Activated naive CD4-positive, alpha-beta T cell treated with Interleukin-2 at 50 U/mL for 16 hours (primary cell): ENCODE measurements at places on chromosomes 6 and 20.

DNA sequence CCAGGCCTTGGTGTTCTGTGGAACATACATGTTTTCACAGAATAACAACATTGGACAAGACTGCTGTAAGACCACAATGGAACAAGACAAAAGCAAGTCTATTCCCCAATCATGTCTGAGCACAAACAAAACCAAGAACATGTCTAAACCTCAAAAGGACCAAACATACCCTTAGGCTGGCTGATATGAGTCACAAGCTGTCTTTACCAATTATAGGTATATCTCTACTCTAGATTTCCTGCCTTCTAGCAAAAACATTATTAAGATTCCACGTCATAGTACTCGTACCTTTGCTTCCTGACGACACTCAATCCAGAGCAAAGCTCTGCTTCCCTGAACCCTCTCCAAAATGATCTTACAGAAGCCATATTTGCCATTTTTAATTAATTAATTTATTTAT is 15.4 kb upstream of the L3MBTL1 start:
- DNase-seq: no peak

- no peak for DNase-seq
Measured at GRCh38 chr20:52302736-52303135, 111.2 kb upstream of the ZFP64 start.

DNA sequence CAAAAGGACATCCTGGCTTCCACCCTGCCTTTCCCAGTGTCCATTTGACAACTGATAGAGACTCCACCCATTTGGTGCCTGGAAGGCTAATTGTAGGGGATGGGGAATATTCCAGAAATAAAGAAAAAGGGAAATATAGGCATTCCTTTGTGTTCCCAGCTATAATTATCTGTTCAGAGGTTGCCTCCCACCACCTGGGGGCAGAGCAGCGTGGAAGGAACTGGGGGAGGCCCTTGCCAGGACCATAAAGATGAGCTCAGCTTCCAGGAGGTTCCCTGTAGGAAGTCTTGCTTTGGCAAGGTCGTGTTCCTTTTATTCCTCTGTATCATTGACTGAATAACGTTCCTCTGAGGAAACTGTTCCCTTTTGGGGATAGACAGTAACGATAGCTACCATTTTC is 214.7 kb downstream of the TFAP2C start:
- DNase-seq: no peak

- no peak for DNase-seq
Measured at GRCh38 chr20:56328861-56329260, 29.9 kb upstream of the FAM210B start.

DNA sequence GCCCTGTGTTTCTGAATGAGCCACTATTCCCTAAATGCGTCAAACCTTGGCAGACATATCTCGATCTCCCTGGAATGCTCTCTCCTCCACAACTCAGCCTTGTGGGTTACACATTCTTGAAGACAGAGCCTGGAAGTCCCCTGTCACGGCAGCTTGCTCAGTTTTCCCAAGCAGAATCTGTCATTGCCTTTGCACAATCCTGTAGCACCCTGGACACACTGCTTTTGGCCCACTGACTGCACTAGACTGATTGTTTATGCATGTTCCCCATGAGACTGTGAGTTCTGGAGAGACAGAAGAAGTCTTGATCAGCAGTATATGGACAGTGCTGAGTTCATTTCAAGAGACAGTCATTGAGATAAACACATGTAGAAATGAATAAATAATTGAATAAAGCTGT is 406.7 kb downstream of the CD83 start:
- DNase-seq: no peak

DNA sequence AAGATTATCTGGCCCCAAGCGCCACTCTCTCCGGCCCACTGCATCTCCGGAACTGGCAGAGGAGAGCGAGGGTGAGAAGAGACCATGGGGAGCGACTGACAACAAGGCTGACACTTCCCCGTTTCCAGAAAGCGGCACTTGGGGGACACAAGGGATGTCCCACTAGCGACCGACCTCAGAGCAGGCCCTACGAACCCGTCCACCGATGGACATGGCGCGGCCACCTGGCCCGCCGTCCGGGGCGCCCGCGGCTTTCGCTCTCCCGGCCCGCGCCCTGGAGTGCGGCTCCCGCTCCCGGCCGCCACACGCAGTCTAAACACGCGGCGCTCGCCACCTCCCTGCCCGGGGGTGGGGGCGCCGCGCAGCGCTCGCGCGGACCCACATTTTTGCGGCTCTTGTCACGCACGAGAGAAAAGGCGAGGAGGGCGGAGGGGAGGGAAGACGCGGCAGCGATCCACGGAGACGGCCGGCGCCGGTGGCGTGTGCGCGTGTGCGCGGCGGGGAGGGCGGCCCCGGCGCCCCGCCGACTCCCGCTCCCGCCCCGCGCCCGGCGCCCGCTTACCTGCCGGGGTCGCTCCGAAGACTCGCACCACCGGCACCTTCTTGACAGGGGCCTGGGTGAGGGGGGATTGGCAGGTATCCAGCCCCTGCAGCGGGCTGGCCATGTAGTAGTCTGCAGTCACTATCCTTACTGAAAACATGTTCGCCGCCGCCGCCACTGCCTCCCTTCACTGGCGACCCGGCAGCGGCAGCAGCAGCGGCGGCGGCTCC is 645 bp downstream of the REV3L start:
- peak; percentile 60 for DNase-seq

DNA sequence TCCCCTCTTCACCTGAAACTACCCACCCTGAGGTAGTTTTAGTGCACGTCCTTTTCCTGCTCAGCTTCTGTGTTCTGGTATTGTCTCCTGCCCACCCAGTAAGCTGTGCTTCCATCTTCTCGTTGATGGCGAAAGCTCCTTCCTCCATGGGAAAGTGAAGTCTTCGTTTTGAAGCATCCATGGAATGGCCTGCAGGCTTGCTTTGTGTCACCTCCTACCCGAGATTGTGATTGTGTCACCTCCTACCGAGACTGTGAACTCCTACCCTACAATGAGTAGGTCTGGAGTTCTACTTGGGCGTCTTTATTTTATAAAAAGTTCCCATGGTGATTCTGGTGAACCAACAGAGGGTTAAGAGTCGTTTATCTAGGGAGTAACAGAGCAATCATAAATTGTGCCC is 25.9 kb downstream of the SLC9A8 start:
- no peak for DNase-seq

DNA sequence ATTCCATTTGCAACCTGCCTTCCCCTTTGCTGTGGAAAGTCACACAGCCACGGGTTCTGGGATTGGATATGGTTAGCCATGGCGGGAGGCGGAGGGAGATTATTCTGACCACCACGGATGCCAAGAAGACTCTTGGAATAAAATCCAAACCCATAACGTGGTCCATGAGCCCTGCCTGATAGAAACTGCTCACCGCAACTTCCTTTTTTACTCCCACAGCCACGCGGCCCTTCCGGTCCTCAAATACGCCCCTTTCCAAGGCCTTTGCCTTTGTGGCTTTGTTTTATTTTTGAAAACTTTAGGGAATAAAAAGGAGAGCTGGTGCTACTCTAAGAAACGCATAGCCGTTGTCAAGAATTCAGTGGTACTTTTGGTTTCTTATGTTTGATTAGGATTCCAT is 602.5 kb upstream of the CDH4 start:
- DNase-seq: no peak

GRCh38 chr6:87196275-87196842 is 41.0 kb downstream of the ZNF292 start:
- no peak for DNase-seq

DNA sequence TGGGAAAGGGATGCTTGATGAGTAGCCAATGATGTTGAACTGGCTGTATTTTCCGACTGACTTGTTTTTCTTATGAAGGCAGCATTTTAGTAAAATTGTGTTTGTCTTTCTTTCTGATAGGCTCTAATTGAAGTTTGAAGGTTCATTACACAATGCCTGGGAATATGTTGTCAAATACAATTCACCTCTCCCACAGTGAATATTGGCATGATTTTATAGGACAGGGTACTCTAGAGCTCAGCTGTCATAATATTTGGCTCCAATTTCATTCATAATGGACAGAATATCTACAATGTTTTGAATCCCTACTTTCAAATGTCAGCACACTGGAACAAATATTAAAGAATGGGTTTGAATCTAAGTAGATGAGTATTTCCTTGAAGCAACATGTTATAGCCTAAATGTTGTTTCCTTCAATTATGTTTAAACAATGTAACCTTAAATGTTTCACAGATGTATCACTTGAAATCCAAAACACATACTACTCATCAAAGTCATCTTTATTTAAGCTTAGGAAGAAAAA is 81.4 kb downstream of the LAMA2 start:
- DNase-seq: no peak

DNA sequence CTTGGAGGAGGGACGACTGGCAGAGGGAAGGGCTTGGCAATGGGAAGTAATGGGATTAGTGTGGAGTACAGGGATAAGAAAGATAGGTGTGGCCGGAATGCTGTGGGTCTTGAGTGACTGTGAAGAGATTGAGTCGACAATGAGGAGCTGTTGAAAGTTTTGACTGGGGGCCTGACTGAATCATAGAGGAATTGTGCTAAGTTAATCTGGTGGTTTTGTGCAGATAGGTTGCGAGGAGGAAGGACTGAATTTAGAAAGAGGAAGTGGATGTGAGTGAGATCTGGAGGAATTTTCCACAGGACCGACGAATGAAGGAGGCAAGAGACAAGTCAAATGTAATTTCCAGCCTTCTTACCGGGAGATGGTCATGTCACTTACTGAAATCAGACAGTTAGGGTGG is 143.9 kb upstream of the RALGAPA2 start:
- DNase-seq: no peak

- DNase-seq: no peak
Measured at GRCh38 chr6:61649845-61650244, 636.2 kb downstream of the KHDRBS2 start.

GRCh38 chr20:11403711-11404110 is 514.0 kb upstream of the BTBD3 start:
- DNase-seq: no peak

DNA sequence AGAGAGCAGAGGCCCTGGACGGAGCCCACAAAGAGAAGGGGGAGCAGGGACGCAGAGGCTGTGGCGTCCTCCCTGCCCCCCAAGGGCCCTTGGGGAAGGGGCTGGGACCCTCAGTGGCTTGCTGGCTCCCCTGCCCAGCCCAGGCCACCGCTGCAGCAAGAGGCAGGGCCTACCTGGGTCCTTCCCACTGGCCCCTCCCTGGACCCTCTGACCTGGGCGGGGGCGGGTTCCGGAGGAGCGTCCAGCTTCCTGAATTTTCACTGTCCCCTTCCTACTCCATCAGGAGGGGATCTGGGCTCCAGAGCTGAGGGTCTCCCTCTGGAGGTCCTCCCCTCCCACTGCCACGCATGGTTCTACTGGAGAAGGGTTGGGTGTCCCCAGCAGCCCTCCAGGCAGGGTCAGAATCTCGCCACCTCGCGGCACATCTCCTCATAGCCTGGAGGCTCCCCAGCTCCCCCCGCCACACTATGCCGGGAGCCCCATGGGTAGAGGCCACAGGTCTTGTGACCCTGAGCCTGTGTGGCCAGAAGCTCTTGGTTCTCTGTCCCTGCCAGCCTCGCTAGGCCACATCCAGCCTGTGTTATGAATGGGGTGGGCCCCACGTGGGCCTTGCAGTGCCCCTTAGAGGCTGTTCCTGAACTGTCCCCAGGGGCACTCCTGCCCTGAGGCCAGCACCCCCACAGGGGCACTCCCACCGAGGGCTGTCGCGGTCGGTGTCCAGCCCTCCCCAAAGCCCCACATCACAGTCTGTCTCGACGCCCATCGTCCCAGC is 1.0 kb upstream of the SOX18 start:
- DNase-seq: no peak

GRCh38 chr20:40908309-40908708 is 120.3 kb upstream of the TOP1 start:
- DNase-seq: no peak

GRCh38 chr6:21158873-21159272 is 434.7 kb upstream of the SOX4 start:
- DNase-seq: no peak

DNA sequence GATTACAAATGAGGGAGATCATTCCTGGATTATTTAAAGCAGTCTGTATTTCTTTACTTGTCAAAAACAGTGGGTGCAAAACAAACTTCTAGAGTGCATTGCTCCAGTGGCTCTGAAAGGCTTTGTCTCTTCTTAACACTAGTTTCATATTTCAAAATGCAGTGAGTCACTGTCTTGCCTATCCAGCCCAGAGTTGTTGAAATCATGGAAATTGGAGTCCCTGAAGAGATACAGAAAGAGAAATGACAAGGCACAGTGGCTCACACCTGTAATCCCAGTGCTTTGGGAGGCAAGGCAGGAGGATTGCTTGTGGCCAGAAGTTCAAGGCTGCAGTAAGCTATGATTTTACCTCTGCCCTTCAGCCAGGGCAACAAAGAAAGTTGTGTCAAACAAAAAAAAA is 11.3 kb downstream of the SLC2A12 start:
- DNase-seq: no peak

DNA sequence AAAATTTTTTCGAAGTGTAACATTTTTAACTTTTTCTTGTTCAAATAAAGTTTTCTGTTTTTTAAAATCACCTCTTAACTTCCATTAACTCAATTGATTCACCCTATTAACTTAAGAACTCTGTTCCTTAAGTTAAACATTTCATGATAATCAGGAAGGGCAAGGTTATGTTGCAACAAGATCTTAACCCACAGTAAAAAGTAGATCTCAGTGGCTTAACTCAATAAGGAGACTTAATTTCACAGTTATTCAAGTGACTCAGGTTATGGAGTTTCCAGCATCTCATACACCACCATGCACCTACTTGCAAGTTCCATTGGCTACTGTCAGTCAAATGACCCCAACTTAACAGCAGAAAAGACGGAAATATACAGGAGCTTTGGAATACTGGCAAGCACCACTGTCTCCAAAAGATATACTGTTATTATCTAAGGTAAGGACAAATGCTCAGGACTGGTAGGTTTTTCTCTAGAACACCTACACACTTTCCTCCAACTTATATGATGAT is 11.2 kb downstream of the HLA-DQB1 start:
- DNase-seq: no peak

- DNase-seq: no peak
Measured at GRCh38 chr6:87879132-87879861, 168.3 kb upstream of the SPACA1 start.

- no peak for DNase-seq
Measured at GRCh38 chr6:142845143-142845571, 99.8 kb downstream of the HIVEP2 start.

DNA sequence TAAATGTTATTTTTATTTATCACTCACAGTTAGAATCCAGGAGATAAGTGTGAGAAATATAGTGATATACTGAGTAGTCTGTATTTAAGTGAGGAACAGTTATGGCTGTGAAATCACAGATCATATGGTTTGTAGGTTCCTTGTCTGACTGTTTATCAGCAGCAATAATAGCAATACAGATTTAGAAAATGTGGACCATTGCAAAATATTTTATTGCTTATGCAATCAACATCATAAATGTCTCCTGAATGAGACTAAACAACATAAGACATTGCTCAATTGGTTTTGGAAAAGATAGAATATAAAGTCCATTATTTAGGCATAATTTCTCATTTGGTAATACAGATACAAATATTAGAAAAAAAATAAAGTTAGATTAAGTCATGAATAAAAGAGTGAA is 43.7 kb downstream of the CCDC170 start:
- DNase-seq: no peak

- no peak for DNase-seq
Measured at GRCh38 chr6:125948455-125948854, 8.1 kb upstream of the HINT3 start.
